Stimulated activated CD8-positive, alpha-beta memory T cell treated with anti-CD3 and anti-CD28 coated beads, Interleukin-7, amount 100 ng/mL, for 1 hour (primary cell): ENCODE measurements at places on chromosomes 1 and 21.

- no peak for DNase-seq
These were observed 153.5 kb upstream of the COA6 start for GRCh38 chr1:234219711-234220110.

DNA sequence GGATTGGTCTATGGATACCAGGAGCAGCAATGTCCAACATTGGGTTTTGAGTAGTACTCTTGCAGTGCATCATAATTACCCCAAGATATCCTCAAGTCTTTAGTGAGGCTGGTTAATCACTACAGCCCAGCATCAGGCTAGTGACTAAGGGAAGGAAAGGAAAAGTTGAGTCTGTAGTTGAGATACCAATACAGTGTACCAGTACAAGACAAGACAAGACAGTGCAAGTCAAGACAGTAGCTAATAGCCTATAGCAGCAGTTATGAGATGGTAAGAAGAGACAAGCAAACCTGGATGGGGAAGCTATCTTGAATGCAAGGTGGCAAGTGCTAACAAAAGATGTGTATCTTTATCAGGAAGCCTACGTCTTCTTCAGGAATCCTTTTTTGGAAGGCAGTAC is 13.3 kb upstream of the GNG12 start:
- DNase-seq = no peak

DNA sequence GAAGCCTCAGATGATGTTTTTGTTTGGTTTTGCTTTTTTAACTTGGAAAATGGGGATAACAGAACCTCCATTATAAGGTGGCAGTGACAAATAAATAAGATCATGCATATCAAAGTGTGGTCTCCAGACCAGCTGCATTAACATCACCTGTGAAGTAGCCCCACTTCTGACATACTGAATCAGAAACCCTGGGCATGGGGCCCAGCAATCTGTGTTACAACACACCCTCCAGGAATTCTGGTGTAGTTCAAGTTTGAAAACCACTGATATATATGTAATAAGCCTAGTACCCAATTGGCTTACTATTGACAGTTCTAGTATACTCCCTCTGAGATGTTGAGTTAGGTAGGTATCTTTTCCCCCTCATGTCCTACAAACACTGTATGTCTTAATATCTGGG is 24.1 kb upstream of the RNF19B start:
- no peak for DNase-seq

GRCh38 chr21:33113131-33113530 is 43.2 kb downstream of the OLIG1 start:
- DNase-seq = no peak

DNA sequence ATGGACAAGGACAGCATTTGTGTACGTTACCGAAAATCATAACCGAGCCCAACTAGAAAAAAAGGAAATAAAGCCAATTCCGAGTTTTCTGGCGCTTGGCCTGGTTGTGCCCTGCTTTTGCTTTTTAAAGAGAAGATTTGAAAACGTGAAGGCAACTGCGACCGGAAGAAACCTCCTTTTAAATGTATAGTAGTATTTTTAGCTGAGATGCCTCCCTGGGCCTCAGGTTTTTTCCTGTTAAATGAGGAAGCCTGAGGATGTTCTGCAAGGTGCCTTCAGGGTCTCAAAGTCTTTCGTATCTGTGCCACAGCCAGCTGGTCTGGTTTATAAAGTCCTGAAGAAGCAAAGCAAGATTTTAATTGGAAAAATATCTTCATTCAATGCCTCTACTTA is 371 bp upstream of the ODF2L start:
- no peak for DNase-seq

DNA sequence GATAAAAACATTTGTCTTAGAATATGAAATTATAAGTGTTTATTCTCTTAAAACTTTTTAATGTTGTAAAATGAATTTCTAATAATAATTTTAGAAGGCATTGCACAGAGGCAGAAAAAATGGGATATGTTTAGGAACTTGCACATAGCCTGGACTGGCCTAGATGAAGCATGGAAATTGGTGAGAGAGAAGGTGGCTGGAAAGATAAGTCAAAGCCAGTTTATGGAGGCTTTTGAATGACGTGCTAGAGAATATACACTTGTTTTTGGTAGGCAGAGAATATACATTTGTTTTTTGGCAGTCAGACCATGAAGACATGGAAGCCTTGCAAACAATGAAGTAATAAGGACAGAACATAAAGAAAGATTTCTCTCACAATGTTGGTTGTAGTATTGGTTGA is 2.3 kb upstream of the C4BPA start:
- no peak for DNase-seq

DNA sequence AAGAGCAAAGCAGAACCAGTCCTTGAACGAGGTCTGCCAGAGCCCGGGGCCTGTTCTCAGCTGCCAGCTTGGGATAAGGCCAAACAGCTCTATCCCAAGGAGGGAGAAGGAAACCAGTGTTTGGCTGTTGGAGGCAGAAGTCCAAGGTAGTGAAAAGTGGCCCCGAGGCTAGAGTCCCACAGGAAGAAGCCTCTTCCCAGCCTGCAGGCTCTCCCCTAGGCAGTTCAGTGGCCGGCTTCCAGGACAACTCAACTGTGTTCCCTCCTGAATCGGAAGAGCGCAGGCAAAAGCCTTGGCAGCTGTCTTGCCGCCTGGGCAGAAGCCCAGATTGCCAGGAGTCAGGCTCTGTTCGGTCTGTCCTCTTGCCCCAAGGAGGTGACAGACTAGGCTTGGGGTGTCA is 19.3 kb downstream of the QSOX1 start:
- DNase-seq = no peak

DNA sequence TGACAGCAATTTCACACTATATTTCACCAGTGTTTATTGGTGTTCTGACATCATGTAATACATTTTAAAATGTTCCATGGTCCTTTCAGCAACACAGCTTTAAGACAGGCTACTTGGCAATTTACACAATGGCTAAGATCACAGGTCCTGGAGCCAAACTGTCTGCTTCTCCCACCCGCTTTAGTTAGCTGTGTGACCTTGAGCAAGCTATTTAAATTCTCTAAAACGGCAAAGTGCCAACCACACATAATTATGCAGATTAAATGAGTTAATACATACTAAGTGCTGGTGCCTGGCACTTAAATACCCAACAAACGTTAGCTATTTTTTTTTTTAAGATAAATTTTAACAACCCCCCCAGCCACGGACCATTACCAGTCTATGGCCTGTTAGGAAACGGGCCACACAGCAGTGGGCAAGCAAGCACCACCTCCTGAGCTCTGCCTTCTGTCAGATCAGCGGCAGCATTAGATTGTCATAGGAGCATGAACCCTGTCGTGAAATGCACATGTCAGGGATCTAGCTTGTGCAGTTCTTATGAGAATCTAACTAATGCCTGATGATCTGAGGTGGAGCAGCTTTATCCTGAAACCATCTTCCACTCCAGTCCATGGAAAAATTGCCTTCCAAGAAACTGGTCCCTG is 26.9 kb downstream of the SOD1 start:
- no peak for DNase-seq

DNA sequence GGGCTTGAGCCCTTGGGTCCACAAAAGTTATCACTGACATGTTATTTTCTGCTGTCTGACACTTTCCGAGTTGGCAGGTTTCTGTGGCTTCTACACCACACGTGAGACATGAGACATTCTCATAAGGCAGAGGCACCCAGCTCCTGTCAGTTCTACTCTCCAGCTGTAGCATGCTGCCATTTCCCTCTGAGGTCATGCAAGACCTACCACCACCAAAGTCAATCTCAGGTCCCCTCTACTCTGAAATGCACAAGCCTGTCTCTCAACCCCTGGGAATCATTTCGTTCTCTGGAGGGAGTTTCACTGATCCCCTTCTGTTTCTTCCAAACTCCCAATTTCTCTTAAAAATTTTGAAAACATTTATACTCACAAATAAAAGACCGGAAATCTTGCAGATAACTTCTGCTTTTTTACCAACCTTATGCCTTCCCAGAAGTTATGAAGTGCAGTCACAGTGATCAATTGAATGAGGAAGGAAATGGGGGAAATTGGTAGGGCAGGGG is 39.5 kb upstream of the CR2 start:
- DNase-seq = no peak

DNA sequence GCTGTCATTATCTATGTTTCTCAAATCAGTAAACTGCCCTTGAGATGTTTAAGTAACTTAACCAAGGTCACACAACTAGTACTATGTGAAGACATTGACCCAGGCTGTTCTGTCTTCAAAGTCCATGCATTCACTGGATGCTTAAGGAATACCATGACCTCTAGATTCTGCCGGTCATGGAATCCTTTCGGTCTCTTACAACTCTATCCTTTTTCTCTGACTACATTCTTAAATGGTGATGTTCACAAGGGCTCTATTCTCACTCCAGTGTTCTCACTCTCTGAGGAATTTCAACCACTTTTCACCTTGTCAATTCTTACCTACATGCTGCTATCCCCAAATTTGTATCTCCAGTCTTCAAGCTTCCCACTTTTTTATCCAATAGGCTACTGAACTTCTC is 15.2 kb downstream of the CRYZ start:
- no peak for DNase-seq

- DNase-seq = no peak
These were observed 4.5 kb upstream of the ZZZ3 start for GRCh38 chr1:77686796-77687518.

- no peak for DNase-seq
These were observed 45.2 kb downstream of the H3-3A start for GRCh38 chr1:226107471-226108460.

- DNase-seq = no peak
These were observed 57.8 kb downstream of the BCAR3 start for GRCh38 chr1:93623875-93624274.

DNA sequence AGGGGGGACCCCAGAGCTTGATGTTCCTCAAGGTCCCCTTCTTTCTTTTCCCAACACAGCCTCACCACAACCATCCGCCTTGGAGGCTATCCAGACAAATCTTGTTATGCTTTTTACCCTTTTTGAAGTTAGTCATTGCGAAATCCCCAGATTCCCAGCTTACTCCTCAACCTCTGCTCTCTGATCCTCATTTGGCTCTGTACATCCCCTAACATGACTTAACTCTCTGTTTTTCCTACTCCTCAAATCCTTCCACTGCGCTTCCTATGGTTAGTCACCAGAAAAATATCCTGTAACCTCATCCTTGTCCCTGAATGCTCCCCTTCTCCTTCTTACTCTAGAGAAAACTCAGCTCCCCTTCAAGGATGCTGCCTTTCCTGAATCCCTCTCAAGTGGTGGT is 189.1 kb upstream of the POU3F1 start:
- no peak for DNase-seq

GRCh38 chr1:60470246-60470645 is 396.7 kb upstream of the C1orf87 start:
- no peak for DNase-seq

DNA sequence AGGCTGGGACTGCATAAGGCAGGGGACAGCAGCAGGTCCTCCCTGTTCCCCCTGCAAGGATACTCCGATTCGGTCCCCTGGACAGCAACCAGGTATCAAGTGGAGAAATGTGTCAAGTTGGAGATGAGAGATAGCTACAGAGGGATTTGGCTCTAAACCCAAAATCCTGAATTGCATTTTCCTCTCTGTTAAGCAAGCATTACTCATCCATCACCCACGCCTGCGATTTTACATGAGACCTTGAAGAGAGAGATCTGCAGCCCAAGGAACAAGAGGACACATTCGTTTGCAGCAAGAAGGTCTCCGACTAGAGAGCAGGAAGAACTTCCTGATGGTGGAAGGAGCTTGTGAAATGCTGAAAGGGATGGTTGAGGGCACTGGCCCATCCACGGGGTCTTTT is 21.9 kb downstream of the SYT2 start:
- DNase-seq = no peak

DNA sequence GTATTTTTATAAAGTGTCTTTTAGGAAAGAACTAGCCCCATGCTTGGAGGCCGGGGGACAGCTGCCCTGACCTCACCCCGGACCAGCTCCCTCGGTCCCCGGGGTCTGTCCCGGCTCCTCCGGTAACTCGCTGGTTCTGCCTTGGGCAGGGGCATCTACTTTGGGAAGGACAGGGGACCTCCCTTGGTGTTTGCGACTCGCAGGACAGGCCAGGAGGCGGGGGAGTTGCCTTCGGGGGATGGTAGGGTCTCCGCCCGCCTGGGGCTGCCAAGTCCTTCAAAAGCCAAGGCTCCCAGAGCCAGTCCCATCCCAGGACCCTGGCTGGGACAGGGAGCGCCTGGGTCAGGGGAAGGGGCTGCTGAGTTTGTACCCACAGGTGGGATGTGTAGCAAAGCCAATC is 157.9 kb downstream of the PEX14 start:
- DNase-seq = no peak

DNA sequence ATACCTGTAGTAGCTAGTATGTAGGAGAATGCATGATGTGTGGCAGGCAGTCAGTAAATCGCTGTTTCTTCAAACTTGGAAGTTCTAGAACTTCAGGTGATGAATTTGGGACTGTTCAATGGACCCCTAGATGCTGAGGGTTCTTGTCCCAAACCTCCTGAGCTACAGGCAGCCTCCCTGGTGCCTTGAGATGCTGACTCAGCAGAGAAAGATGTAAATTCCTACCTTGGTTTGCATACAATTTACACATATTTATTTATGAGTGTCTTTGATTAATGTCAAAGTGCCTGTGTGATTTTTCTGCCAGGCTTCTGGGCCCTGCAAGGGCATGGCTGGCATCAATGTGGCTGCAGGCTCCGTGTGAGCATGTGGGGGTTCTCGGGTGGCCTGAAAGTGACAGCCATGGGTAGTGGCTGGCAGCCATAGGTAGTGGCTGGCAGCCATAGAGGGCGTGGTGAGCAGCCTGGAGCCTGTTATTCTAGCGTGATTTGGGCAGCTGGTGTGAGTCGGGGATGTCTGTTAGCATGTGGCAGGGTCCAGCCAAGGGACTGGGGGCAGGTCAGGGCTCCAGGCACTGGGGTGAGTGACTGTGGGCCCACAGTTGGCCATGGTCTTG is 13.2 kb upstream of the POU3F1 start:
- no peak for DNase-seq

GRCh38 chr1:157431751-157432150 is 120.6 kb downstream of the FCRL5 start:
- no peak for DNase-seq

DNA sequence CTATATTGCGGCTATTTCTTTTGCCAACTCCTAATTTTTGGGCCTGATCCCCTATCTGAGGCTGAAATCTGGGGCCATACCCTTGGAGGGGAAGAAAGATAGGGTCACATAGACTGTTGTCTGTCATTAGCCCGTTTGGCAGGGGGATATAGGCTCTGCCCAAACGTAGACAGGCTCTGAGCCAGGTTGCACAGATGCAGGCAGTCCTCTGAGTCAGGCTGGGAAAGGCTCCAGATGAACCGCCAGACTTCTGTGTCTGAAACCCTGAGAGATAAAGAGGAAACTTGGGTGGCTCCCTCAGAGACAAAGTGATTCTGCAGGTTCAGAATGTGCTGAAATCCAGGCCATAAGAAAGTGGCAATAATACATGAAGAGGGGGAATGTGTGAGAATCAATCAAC is 4.0 kb upstream of the CAP1 start:
- no peak for DNase-seq

DNA sequence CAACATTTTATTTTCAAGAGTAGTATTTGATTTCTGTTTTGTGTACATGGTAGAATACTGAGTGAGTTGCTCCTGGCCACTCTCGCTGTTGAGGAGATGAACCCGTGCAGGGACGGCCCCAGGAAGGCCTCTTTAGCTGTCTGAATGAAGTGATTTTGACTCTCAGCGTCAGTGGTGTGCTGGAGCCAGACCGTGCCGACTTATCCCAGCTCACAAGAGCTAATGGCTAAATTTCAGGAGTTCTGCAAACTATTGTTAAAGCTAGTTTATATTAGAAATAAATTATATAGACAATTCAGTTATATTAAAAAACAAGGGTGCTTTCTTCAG is 111.2 kb upstream of the KIF26B start:
- DNase-seq = no peak

- no peak for DNase-seq
These were observed 1.6 kb downstream of the SOX13 start for GRCh38 chr1:204074274-204075138.
